ENCODE measurements at places on chromosomes 3 and 15. TPM values are rescaled to one million over a fixed set of nuclear protein-coding genes. Genes with fewer than 3 reads are reported as not detected.
A peak's percentile ranks its signal among the peaks of the same experiment; 100 is the strongest.

DNA sequence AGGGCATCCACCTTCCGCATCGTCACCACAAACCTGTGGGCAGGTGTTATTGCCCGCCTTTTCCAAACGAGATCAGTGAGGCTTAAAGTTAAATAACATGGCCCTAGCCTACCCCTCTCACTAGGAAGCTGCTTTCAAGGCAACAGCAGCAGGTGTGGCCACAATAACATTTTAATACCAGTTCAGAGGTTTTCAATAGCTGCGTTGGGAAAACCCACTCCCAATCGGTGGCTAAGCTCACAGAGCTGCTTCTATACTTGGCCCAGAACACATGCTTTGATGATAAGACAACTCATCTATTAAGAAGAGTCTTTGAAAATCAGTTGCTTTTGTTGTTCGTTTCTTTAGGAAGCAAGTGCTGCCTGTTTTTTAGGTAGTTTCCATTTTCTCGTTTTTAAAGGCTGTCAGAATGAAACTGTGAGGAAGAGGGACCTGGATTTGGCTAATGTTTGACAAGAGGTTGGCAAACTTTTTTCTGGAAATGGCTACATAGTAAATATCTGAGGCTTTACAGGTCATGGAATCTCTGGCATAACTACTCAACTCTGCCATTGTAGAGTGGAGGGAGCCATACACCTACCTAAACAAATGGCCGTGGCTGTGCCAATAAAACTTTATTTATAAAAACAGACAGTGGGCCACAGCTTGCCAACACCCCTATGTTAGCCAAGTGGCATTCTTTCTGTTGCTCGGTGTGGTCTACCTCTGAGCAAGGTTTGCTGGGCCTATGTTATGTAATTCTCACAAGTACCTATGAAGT lies 179.6 kb downstream of the FEZF2 start:
- no peak overlapping the region for H3K27ac ChIP-seq
- no peak for DNase-seq

- H3K4me3 ChIP-seq: no peak overlapping the region
- no peaks in the 10 kb centered on the region for H3K27me3 ChIP-seq
- H3K4me1 ChIP-seq: peaks cover 34% of the 10 kb centered on the region
Observed at GRCh38 chr3:4826237-4827100, 152.8 kb upstream of the BHLHE40 start.

GRCh38 chr3:23940775-23941174 lies 4.3 kb upstream of the NR1D2 start:
- DNase-seq: no peak
- H3K36me3 ChIP-seq: no peaks in the 10 kb centered on the region
- no peak overlapping the region for H3K27ac ChIP-seq
- no peak overlapping the region for H3K4me3 ChIP-seq

GRCh38 chr3:116405231-116405630 lies 40.1 kb downstream of the LSAMP start:
- no peak overlapping the region for H3K27ac ChIP-seq
- DNase-seq: no peak

The NR2E3 gene
- total RNA-seq: 4.3 TPM

DNA sequence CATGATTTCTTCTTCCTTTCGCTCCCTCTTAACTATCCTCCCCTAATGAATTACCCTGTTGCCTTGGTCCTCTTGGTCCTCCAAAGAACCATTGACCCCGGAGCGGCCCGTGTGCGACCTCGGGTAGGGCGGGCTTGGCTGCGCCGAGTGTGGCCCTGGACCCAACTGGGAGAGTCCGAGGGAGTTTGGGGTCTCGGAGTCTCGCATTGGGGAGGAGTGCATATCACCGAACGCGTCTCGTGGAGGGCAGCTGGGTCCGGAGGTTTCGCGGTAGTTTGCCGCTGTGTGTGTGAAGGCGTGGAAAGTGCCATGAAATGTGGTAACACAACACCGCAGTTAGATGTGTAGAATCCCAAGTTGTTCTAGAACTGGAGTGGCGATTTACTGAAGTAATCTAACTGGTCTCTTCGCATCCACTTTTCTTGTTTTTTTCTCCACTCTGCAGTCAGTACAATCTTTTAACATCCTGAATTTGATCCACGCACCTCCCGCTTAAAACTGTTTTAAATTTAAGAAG lies 363 bp downstream of the GTF2E1 start:
- no peaks in the 10 kb centered on the region for H3K36me3 ChIP-seq
- no peaks in the 10 kb centered on the region for H3K27me3 ChIP-seq
- H3K27ac ChIP-seq: peak overlapping the region; percentile 96
- peaks cover 5% of the 10 kb centered on the region for H3K4me1 ChIP-seq

GRCh38 chr15:78197632-78198031 lies 36.7 kb downstream of the ACSBG1 start:
- peaks cover 3% of the 10 kb centered on the region for H3K4me1 ChIP-seq
- no peak overlapping the region for H3K4me3 ChIP-seq
- no peak for DNase-seq
- H3K27me3 ChIP-seq: no peaks in the 10 kb centered on the region

The SCAMP5 gene
- total RNA-seq: 25.3 TPM

- DNase-seq: peak; percentile 90
- no peak overlapping the region for H3K27ac ChIP-seq
- H3K27me3 ChIP-seq: no peaks in the 10 kb centered on the region
- H3K4me1 ChIP-seq: peaks cover 58% of the 10 kb centered on the region
- no peaks in the 10 kb centered on the region for H3K36me3 ChIP-seq
Observed at GRCh38 chr15:40274350-40275274, 8.3 kb downstream of the ANKRD63 start.

The GRAMD1C gene
- 24.3 TPM for total RNA-seq

- no peak overlapping the region for H3K4me3 ChIP-seq
- H3K36me3 ChIP-seq: no peaks in the 10 kb centered on the region
- no peaks in the 10 kb centered on the region for H3K27me3 ChIP-seq
- H3K27ac ChIP-seq: no peak overlapping the region
Observed at GRCh38 chr15:70752193-70752635, 11.1 kb downstream of the UACA start.

DNA sequence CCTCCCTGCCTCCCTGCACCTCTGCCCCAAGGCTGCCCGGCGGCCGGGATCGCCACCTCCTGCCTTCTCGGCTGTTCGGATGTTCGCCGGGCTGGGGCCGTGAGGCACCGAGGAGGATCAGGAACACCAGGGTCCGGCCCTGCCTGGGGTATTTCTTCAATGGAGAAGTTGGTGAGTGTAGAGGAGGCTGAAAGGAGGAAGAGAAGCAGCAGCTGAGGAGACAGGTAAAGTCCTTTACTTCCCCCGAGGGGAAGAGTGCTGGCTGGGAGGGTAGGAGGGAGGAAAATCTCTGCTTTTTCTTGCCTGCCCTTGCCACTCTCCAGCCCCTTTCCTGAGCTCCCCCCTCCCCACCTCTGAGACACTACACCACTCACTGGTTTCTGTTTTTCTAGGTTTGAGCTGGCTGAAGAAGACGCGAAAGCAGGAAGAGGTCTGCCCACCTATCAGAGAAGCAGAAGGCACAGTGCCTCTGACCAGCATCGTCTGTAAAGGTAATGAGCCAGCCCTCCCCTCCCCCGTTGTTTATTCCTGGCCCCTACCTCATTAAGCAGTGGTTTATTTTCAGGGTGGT lies 519 bp downstream of the ASB7 start:
- peaks cover 19% of the 10 kb centered on the region for H3K4me1 ChIP-seq
- no peaks in the 10 kb centered on the region for H3K27me3 ChIP-seq
- peak overlapping the region; percentile 53 for H3K27ac ChIP-seq
- H3K36me3 ChIP-seq: no peaks in the 10 kb centered on the region
- peak; percentile 27 for DNase-seq
- H3K4me3 ChIP-seq: peak overlapping the region; percentile 91

The SLC2A2 gene
- total RNA-seq: not detected

- DNase-seq: no peak
- no peaks in the 10 kb centered on the region for H3K36me3 ChIP-seq
- H3K27me3 ChIP-seq: no peaks in the 10 kb centered on the region
- no peak overlapping the region for H3K4me3 ChIP-seq
Observed at GRCh38 chr15:55037071-55037470, 159.7 kb downstream of the RSL24D1 start.

DNA sequence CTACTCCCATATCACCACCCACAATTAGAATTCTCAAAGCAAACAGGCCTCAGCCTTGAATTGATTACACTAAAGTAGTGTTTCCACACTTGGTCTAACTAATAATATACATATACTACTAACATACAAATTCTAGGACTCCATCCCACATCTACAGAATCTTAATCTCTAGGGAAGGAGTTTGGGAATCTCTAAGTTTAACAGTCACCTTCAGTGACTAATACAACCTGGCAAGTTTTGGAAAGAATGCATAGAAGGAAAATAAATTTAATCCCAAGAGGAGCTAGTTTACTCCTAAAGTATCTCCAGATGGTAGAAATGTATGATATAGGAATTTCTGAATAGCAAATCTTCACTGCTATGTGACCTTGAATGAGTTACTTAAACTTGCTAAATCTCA lies 9.1 kb downstream of the CLPX start:
- H3K27ac ChIP-seq: no peak overlapping the region
- H3K36me3 ChIP-seq: no peaks in the 10 kb centered on the region
- no peak overlapping the region for H3K4me3 ChIP-seq
- H3K4me1 ChIP-seq: no peaks in the 10 kb centered on the region

The B3GALNT1 gene
- total RNA-seq: 22.0 TPM

DNA sequence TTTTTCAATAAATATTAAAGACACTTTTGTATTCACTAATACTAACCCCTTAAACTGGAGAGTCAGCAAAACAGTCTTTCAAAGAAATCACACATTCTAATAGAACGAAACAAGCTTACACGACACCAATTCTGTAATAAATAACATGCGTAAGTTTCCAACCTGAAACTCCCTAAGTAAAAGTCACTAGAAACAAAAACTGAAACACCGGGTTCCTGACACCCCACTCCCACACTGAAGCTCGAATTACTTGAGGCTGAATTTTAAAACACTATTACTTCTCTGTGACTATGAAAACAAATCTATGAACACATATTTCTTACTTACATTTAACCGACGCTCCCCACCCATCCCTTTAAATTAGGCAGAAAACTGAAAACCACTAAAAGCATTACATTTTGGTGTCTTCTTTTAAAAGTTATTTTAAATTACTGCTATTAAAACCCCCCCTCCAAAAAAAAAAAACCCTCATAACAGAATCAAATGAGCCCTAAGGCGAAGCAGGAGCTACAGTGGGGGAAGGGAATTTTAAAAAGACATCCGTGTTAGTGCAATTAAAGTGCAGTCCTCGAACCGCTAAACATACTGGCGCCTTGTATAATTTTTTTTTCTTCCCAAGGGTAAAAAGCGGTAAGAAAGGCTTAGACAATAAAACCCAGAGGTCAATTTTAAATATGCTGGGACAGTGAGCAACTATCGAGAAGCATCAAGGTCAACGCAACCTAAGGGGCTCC lies 878 bp downstream of the SPPL2A start:
- H3K36me3 ChIP-seq: no peaks in the 10 kb centered on the region
- no peak for DNase-seq
- H3K27ac ChIP-seq: peak overlapping the region; percentile 91
- H3K27me3 ChIP-seq: no peaks in the 10 kb centered on the region
- H3K4me3 ChIP-seq: peak overlapping the region; percentile 81
- peaks cover 9% of the 10 kb centered on the region for H3K4me1 ChIP-seq

DNA sequence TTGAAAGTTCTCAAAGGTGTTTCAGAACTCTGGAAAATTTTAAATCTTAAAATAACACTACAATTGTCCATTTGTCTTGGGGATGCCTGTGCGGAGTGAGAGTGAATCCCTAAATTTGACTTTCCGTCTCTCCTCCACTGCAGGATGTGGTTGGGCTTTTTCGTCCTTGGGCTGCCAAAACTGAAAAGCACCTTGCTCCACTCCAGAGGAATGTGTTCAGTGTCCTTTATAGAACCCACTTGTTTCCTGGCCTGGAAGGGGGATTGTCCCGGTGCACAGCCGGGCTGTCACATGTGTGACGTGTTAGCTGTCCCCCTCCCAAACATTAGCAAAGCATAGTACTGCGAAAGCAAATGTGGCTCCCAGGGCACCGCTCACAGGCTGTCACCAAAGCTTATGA lies 69.6 kb upstream of the ATP10A start:
- no peak overlapping the region for H3K4me3 ChIP-seq
- peaks cover 3% of the 10 kb centered on the region for H3K4me1 ChIP-seq
- no peak overlapping the region for H3K27ac ChIP-seq
- no peak for DNase-seq
- H3K36me3 ChIP-seq: no peaks in the 10 kb centered on the region
- H3K27me3 ChIP-seq: no peaks in the 10 kb centered on the region

- H3K27ac ChIP-seq: no peak overlapping the region
- H3K36me3 ChIP-seq: no peaks in the 10 kb centered on the region
- DNase-seq: no peak
- no peak overlapping the region for H3K4me3 ChIP-seq
Observed at GRCh38 chr3:8746780-8747345, 13.3 kb downstream of the CAV3 start.

The MAP6D1 gene
- 8.3 TPM for total RNA-seq

DNA sequence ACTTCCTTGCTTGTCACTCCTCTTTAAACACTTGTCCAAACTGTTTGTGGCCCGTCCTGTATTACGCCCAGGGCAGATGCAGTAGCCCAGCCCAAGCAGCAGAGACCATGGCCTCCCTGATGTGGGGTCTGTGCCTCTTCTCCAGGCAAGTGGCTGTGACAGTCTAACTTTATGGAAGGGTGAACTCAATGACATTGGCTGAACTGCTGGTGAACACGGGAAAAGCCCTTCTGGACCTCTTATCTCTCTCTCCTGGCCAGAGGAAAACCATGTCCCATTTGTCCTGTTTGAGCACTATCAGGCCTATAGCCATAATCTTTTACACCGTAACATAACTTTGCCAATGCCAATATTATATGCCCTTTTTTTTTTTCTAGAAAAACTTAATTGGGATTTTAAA lies 67.6 kb downstream of the SMAD3 start:
- H3K4me3 ChIP-seq: no peak overlapping the region
- H3K27me3 ChIP-seq: no peaks in the 10 kb centered on the region
- no peak overlapping the region for H3K27ac ChIP-seq
- DNase-seq: no peak
- no peaks in the 10 kb centered on the region for H3K36me3 ChIP-seq
- H3K4me1 ChIP-seq: peaks cover 38% of the 10 kb centered on the region

DNA sequence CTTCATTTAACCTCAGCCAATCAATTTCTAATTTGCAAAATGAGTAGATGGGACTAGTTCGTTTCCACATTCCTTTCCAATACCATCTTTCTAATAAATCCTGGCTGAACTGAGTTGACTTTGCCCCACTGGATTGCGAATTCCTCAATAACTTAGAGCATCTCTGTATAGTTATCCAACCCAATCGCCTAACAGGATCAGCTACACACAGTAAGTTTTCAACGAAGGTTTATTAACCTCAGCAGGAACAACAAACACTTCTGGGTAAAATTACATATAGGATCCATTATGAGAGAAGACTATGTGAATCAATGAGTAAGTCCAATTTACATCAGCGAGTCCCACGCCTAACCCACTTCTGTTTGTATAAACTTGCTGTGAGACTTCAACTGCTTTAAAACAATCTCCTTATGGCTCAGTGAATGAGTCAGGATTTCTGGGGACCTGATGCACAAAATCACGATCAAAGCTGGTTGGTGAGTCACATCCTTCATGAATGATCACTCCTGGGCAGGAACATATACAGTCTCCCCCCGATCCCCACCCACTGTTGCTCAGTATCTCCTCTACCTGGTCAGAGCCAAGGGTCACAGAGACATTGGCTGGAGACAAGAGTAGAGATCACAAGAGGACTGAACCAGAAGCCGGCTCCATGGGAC lies 142.8 kb downstream of the EDEM1 start:
- DNase-seq: no peak
- no peak overlapping the region for H3K4me3 ChIP-seq
- H3K27ac ChIP-seq: no peak overlapping the region
- H3K36me3 ChIP-seq: no peaks in the 10 kb centered on the region

The ABHD10 gene
- 38.4 TPM for total RNA-seq

All from testis (tissue), 5 donors.